K562 (cell line): ENCODE measurements at places on chromosomes 7 and 10.

- no peak overlapping the region for H3K4me3 ChIP-seq
- H3K27me3 ChIP-seq, result no peaks in the 10 kb centered on the region; the same call in 2 of the 3 replicates
- no peaks in the 10 kb centered on the region; the same call in 1 of the 2 replicates for H3K4me1 ChIP-seq
- no peak overlapping the region for H3K27ac ChIP-seq
Observed at GRCh38 chr10:113053881-113054280, 103.8 kb downstream of the TCF7L2 start.

DNA sequence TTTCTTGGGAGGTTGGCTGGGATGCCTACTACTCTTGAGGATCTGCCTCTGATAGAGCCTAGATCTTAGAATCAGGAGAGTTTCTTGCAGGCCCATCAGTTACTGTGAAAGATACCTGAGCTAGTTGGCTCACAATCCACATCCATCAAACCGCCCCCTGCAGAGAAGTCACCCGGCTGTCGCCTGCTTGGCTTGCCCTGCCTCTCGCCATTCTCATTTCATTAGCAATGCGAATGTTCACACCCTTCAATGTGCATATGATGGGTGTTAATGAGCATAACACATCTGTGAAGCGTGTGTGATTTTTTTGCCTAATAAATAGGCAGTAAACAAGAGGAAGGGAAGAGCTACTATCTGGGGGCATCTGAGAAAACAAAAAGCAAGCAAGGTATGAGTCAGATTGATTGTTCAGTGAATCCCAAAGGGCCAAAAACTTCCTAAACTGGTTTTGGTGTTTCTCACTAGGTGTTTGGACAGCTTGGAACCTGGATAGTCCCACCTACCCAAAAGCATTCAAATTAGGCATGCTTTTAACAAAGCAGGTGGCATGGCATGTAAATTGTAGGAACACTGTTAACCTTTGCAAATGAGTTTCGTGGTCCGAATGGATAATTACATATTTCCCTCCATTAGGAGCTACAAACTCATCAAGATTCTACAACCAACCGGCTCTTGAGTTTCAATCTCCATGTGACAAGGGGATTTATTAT, 272.3 kb upstream of the C7orf33 start:
- no peak overlapping the region for H3K27ac ChIP-seq
- no peaks in the 10 kb centered on the region; the same call in 2 of the 3 replicates for H3K27me3 ChIP-seq
- no peak for DNase-seq
- H3K36me3 ChIP-seq, result no peaks in the 10 kb centered on the region

DNA sequence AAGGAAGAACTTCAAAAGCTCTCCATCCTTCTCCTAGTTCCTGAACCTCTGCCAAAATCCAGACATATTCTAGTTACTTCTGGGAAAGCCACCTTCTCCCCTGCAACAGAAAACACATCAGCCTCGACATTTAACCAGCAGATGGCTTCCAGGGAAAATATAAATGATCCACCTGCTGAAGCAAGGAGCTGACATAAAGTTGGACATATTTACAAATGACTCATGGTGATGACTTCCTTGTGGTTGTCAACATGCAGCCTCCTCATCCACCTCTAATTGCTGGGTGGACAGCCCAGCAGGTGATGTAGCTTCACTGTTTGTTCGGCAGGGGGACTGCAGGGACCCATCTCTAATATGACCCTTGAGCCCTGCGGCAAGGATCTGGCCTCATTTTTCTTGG, 266.0 kb downstream of the C7orf25 start:
- no peak overlapping the region for H3K27ac ChIP-seq
- H3K4me1 ChIP-seq, result no peaks in the 10 kb centered on the region
- H3K4me3 ChIP-seq, result no peak overlapping the region
- no peaks in the 10 kb centered on the region for H3K27me3 ChIP-seq
- no peaks in the 10 kb centered on the region for H3K36me3 ChIP-seq
- no peak for DNase-seq

DNA sequence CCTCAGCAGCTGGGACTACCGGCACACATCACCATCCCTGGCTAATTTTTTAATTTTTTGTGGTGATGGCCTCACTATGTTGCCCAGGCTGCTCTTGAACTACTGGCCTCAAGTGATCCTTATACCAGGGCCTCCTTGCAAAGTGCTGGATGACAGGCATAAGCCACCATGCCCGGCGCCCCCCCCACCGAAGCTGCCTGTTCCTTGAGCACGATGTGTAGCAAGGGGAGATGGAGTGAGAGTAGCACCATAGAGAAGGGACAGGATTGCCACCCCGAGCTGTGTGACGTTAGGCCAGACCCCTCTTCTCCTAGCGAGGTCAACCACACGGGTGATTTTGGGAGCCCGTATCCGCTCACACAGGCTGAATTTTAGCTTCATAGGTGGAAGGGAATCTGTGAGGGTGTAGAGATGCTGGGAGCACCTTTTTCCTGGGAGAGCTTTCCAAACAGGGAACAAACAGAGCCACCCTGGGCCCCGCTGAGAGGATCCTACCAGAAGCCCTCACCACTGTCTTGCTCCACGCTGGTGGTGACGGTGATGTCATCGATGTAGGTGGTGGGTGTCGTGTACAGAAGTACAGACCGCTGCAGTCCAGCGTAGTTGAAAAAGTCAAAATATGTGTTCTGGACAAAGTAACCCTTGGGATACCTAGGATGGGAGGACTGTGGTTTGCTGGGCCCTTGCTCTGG, 3.0 kb downstream of the GUSB start:
- H3K36me3 ChIP-seq, result peaks cover 57% of the 10 kb centered on the region; the same call in 2 of the 3 replicates
- H3K27me3 ChIP-seq, result no peaks in the 10 kb centered on the region
- H3K27ac ChIP-seq, result no peak overlapping the region
- peaks cover 42% of the 10 kb centered on the region for H3K4me1 ChIP-seq
- H3K4me3 ChIP-seq, result no peak overlapping the region
- no peak for DNase-seq

DNA sequence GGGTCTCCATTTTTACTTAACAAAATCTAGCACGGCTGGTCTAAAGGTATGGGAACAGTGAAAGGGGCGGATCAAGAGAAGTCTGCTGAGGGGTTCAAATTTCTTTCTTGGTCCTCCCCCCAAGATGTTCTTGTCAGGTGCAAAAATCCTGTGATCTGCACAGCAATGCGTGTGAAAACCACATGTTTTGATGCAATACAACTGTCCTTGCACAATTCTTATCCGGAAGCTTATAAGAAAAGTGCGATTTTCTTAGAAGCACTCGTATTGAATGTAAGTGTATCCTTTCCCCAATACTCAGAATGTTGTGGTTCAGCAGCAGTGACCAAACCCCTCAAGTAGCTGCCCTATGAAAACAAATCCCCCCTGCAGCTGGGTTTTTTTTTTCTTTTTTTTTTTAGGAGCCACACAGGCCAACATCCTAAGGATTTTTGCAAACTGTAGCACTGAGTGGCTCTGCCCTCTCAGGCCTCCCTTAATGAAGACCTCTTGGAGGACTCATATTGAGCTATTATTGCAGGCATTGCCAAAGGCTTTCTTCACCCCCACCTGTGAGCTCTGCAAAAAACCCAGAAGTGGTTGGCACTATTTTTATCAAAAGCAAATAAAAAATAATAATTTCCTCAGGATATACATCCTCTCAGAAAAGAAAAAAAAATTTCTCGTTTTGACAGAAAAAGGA, 151.9 kb upstream of the ITGB1 start:
- DNase-seq, result no peak
- H3K27me3 ChIP-seq, result peaks cover 15% of the 10 kb centered on the region
- no peaks in the 10 kb centered on the region for H3K36me3 ChIP-seq
- no peak overlapping the region for H3K4me3 ChIP-seq

- no peak for DNase-seq
- no peak overlapping the region for H3K27ac ChIP-seq
- H3K36me3 ChIP-seq, result no peaks in the 10 kb centered on the region
- no peaks in the 10 kb centered on the region for H3K27me3 ChIP-seq
- H3K4me3 ChIP-seq, result no peak overlapping the region
- peaks cover 20% of the 10 kb centered on the region for H3K4me1 ChIP-seq
Observed at GRCh38 chr10:17756557-17757217, 4.7 kb downstream of the TMEM236 start.

DNA sequence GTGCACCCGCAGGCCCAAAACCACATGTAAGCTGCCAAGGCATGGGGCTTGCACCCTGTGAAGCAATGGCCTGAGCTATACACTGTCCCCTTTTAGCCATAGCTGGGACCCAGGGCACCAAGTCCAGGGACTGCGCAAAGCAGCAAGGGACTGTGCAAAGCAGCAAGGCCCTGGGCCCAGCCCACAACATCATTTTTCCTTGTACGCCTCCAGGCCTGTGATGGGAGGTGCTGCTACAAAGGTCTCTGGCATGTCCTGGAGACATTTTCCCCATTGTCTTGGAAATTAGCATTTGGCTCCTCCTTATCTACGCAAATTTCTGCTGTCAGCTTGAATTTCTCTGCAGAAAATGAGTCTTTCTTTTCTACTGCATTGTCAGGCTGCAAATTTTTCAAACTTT, 24.8 kb downstream of the ARHGAP19 start:
- DNase-seq, result no peak
- H3K36me3 ChIP-seq, result peaks cover 16% of the 10 kb centered on the region; the same call in 2 of the 3 replicates
- H3K27ac ChIP-seq, result no peak overlapping the region
- H3K4me1 ChIP-seq, result no peaks in the 10 kb centered on the region
- no peak overlapping the region for H3K4me3 ChIP-seq

GRCh38 chr7:90705391-90706071, 109.4 kb downstream of the CDK14 start:
- H3K4me3 ChIP-seq, result no peak overlapping the region
- H3K27ac ChIP-seq, result no peak overlapping the region
- no peaks in the 10 kb centered on the region for H3K27me3 ChIP-seq
- H3K36me3 ChIP-seq, result no peaks in the 10 kb centered on the region
- H3K4me1 ChIP-seq, result no peaks in the 10 kb centered on the region
- DNase-seq, result no peak

DNA sequence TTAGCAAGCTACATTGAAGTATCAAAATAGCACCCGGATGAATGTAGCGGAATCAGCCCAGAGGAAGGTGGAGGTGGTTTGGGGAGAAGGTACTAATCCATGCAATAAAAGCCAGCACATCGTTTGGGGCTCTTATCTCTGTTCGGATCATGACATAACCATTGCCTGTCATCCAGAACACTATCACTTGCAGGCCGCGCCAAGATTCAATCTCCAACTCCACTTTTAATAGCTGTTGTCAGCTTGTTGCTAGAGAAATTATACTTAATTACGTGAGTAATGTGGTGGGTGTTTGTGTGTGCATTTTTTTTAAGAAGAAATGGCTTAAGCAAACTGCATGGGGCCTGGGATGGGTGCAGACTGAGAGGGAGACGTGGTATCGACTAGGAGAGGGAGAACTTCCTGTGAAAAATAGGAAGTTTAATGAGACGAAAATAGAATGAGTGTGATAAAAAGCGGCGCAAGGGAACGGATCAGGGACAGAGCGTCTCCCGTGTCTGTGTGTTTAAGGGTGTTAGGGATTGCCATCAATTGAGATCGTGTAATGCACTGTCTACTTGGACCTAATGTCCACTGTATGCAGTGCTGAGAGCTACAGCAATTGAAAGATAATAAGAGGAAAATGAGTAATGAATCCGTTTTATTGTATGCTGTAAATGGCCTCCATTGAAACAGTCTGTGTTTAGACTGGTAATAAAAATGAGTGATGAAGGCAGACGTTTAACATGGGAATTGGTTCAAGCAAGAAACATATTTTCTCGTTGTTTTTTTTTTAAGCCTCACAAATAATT, 27.6 kb upstream of the SFMBT2 start:
- H3K4me3 ChIP-seq, result no peak overlapping the region
- H3K27ac ChIP-seq, result no peak overlapping the region
- H3K27me3 ChIP-seq, result peaks cover 29% of the 10 kb centered on the region
- no peaks in the 10 kb centered on the region for H3K36me3 ChIP-seq
- no peaks in the 10 kb centered on the region for H3K4me1 ChIP-seq

DNA sequence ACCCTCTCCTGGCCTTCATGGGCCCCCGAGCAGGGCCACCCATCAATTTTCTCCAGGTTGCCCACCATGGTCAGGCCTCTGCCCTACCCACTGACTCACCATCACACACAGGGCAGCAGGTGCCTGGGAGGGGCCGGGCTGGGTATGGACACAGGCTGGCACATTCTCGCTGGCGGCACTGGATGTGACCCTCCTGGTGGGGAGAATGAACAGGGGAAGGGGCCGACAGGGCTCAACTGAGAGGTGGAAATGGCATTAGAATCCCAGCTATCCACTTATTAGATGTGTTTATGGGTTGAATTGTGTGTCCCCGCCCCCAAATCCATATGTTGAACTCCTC, 16.4 kb downstream of the KCP start:
- H3K27ac ChIP-seq, result no peak overlapping the region
- DNase-seq, result no peak
- H3K4me3 ChIP-seq, result no peak overlapping the region
- no peaks in the 10 kb centered on the region for H3K4me1 ChIP-seq
- H3K36me3 ChIP-seq, result no peaks in the 10 kb centered on the region
- H3K27me3 ChIP-seq, result peaks cover 36% of the 10 kb centered on the region

DNA sequence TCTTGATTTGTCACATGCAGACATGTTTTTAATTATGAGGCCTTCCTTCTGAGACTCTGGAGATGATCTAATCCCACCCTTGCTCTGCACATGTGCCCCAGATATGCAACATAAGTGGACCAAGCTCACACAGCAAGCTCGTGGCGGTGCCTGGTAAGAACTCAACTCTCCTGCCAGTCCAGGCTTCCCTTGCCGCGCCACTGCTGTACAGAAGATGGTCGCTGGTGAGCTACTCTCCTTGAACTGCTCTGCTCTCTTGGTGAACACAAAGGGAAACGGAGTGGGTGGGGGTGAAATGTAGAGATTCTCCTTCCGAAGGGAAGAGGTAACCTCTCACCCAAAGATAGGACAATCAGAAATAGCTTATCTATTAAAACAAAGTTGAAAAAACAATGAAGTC, 25.7 kb downstream of the MYOF start:
- DNase-seq, result no peak
- no peak overlapping the region for H3K4me3 ChIP-seq
- H3K36me3 ChIP-seq, result no peaks in the 10 kb centered on the region
- no peak overlapping the region for H3K27ac ChIP-seq
- no peaks in the 10 kb centered on the region for H3K4me1 ChIP-seq

- no peak overlapping the region for H3K27ac ChIP-seq
- peaks cover 12% of the 10 kb centered on the region for H3K4me1 ChIP-seq
- no peak overlapping the region for H3K4me3 ChIP-seq
- peaks cover 65% of the 10 kb centered on the region for H3K27me3 ChIP-seq
- no peaks in the 10 kb centered on the region for H3K36me3 ChIP-seq
- DNase-seq, result no peak
Observed at GRCh38 chr7:128271471-128271941, 30.4 kb downstream of the LEP start.

GRCh38 chr10:36451391-36451970, 673.9 kb upstream of the ANKRD30A start:
- no peaks in the 10 kb centered on the region for H3K27me3 ChIP-seq
- H3K36me3 ChIP-seq, result no peaks in the 10 kb centered on the region
- no peak overlapping the region for H3K27ac ChIP-seq

- no peak overlapping the region for H3K27ac ChIP-seq
- no peak for DNase-seq
- H3K27me3 ChIP-seq, result peaks cover 5% of the 10 kb centered on the region; the same call in 2 of the 3 replicates
- no peaks in the 10 kb centered on the region for H3K4me1 ChIP-seq
- no peaks in the 10 kb centered on the region for H3K36me3 ChIP-seq
Observed at GRCh38 chr10:14235566-14236195, 95.0 kb downstream of the FRMD4A start.

- H3K4me3 ChIP-seq, result no peak overlapping the region
- H3K36me3 ChIP-seq, result peaks cover 5% of the 10 kb centered on the region; the same call in 2 of the 3 replicates
- no peak overlapping the region for H3K27ac ChIP-seq
Observed at GRCh38 chr10:45532480-45532879, 140.1 kb downstream of the ZFAND4 start.

- H3K27ac ChIP-seq, result no peak overlapping the region
- H3K4me3 ChIP-seq, result no peak overlapping the region
- no peak for DNase-seq
- H3K36me3 ChIP-seq, result peaks cover 97% of the 10 kb centered on the region
Observed at GRCh38 chr7:107914831-107915230, 23.8 kb downstream of the DLD start.

- H3K4me1 ChIP-seq, result peaks cover 3% of the 10 kb centered on the region; the same call in 1 of the 2 replicates
- H3K27ac ChIP-seq, result no peak overlapping the region
- H3K36me3 ChIP-seq, result peaks cover 73% of the 10 kb centered on the region
- no peak overlapping the region for H3K4me3 ChIP-seq
- DNase-seq, result no peak
Observed at GRCh38 chr7:137895301-137896221, 48.8 kb upstream of the DGKI start.
